ENCODE measurements at places on chromosomes 3 and 15.
A peak's percentile ranks its signal among the peaks of the same experiment; 100 is the strongest.

DNA sequence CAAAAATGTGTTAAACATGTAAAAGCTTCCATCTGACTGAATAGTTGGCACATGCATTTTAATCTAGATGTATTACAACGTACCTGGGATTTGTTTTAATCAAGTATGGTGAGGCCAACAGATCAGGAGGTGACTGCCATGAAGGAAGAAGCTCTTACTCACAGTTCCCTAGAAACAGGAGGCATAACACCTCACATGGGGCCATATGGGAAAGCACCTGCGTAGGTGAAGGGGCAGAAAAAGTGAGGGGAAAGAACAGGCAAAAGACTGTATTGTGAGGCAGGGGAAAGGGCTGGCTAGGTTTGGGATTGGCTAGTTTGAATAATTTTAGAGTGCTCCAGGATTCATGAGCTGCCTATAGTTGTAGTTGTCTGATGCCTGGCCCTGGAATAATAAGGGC is 9.6 kb downstream of the SQOR start:
- no peak for DNase-seq

DNA sequence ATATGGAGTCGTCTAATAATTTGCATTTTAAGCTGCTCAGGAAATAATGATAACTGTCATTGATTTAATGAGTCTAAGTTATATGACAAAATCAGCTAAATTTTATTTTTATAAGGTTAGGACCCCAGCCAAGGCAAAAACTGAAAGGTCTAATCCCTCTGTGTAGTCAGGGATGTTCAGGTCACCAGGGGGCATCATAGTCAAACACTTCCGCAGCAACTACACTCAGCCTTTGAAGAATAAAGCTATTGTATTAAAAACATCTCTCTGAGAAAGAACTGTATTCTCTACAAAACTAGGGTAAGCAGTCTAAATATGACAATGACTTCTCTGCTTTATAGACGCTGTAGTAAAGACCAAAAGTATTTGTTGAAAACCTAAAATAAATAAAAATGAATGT is 15.0 kb downstream of the INTS14 start:
- DNase-seq = no peak

GRCh38 chr15:39919748-39920509 is at the start of gene GPR176:
GPR176 (minus strand) TSS chr15:39920266; CDS start chr15:39920026, 240 bp downstream.
- DNase-seq = no peak

GRCh38 chr3:152717252-152717651 is 117.7 kb upstream of the P2RY1 start:
- no peak for DNase-seq

DNA sequence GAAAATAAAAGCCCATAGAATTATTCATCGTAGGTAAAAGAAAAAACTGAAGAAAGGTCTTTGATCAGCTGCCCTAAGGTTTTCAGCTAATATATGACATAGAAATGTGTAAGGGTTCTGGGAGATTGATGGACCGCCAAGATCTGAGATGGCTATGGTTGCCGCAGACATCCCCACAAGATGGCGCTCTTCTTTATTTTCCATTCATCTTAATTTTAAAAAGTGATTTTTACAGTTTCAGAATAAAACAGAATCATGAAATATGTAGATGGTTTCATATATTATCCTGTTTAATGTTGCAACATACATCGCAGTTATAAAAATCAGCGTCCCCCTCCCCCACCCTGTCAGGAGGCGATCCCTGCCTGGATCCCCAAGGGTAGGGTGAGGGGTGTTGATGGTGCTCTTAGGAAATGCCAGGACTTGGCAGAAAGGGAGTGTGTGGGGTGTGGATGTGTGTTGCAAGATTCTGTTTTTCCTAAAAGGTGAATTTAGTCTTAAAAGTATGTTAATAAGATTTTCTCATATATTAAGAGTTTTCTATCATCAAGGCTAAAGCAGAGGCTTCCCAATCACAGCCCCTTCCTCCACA is 68.8 kb downstream of the ANXA2 start:
- no peak for DNase-seq

- peak; percentile 41 for DNase-seq
These were observed 217.9 kb upstream of the THBS1 start for GRCh38 chr15:39362821-39363561.

GRCh38 chr15:99426431-99427105 is 139.2 kb upstream of the MEF2A start:
- DNase-seq = no peak

DNA sequence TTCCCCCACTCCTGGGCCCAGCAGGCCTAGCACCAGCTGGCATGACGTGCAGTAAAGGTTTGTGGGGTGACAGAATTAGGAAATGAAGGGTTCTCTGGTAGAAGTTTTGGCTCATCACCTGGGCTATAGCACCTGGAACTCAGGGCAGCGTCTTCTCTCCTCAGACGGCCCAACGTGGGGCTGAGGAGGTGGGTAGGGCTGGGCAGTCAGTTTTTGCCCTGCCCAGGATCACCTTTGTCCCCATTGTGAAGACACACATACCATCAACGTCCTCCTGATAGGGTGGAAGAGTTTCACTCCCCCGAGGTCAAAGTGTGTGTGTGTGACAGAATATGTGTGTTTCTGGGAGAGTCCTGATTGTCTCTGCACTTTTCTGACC is 12.1 kb downstream of the KBTBD13 start:
- no peak for DNase-seq

DNA sequence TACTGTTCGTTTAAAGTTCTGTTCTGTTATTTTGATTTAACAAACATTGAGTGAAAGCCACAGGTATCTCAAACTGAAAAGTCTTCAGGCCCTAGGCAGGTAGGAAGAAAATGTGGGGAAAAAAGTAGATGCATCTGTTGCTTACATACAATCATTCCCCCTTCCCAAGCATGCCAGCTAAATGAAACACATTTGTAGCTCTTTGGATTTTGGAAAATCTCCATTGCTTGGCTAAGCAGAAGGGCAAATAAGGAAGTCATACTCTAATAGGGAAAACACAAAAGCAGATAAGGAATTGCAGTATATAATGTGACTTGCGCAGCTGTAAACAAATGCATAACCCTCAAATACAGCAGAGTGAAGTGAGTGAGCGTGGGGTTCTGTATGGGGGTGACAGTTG is 375.9 kb downstream of the FGF12 start:
- no peak for DNase-seq

DNA sequence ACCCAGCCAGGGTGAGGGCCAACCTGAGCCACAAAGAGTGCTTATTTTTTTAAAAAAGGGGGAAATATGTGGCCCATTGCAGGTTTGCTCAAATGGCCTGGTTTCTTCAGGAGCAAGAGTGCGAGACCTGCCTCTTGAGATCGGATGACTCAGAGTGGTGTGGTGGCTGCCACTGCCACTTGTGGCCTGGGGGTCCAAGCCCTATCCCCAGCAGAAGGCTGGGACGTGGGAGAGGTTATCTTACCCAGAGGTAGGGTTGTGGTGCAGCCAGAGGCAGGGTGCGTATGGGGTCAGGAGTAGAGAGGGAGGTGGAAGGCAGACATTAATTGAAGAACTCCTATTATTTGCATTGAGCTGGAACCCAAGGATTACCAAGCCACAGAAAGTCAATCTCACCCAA is 83.2 kb upstream of the SMAD3 start:
- no peak for DNase-seq

GRCh38 chr3:149845570-149846244 is 32.7 kb downstream of the RNF13 start:
- DNase-seq = no peak

DNA sequence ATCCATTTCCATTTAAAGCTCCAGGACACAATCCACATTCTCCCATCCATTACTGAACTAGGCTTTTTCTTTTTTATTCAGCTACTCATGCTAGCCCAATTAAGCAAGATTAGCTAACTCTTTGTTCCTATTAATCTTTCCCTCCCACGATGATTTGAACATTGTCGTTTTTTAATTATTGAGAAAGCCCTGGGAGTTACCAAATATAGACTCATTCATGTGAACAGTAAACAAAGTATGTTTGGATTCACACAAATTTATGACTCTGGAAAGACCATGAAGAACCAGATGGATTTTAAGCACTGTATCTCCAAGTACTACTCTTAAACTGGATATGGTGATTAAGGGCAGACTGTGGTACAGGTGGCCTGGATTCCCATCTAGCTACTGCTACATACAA is 82.2 kb downstream of the STRIT1 start:
- no peak for DNase-seq

- DNase-seq = no peak
These were observed 84.8 kb upstream of the ARRDC4 start for GRCh38 chr15:97875513-97876280.
